ENCODE measurements at places on chromosomes 3 and 15.

- no peak for DNase-seq
These were observed 191.3 kb downstream of the ADAMTSL3 start for GRCh38 chr15:83845230-83845629.

GRCh38 chr3:49518016-49518415 lies 36.3 kb upstream of the BSN start:
- DNase-seq: no peak

DNA sequence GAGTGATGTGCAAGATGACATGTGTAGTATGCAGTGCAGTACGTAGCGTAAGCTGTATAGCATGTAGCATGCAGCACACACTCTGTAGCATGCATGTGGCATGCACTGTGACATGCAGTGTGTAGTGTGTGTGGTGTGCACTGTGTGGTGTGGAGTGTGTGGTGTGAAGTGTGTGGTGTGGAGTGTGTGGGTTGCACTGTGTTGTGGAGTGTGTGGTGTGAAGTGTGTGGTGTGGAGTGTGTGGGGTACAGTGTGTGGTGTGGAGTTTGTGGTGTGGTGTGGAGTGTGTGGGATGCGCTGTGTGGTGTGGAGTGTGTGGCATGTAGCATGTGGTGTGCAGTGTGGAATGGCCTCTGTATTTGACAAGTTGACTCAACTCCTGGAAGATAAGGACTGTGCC lies 39.2 kb downstream of the ROPN1B start:
- no peak for DNase-seq

DNA sequence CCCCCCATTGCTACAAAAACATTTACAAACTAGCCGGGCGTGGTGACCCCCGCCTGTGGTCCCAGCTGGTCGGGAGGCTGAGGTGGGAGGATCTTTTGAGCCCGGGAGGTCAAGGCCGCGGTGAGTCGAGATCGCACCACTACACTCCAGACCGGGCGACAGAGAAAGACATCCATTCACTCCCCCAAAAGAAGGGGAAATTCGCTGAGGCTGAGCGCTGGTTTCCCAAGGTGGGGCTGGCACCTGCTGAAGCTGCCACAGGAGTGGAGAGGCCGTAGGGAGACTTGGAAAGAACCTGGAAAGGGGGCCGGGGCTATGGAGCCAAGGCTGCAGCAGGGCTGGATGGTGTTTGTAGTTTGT lies 732 bp upstream of the CRTC3 start:
- DNase-seq: no peak

All from erythroblast (primary cell).